ENCODE measurements at places on chromosomes 2 and 18. TPM values are rescaled to one million over a fixed set of nuclear protein-coding genes. Genes with fewer than 3 reads are reported as not detected.

The GALNT14 gene
- polyA plus RNA-seq = 0.42 TPM

DNA sequence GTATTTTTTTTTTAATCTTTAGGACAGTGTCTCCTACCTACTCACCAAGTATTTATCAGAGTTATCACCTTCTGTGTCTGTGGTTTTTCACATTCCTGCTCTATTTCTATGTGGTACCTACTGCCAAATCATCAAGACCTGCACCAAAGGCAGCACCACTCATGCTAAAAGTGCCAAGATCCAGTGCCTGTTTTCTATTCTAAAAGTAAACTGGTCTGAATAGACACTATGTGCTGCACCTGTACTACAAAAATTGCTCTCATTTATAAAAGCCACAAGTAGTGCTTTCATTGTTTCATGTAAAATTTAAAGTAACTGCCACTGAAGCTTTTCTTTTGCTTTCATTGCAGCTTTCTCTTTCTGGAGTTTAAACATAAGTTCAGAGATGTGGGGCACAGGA lies 103.9 kb upstream of the GULP1 start:
- DNase-seq = no peak

DNA sequence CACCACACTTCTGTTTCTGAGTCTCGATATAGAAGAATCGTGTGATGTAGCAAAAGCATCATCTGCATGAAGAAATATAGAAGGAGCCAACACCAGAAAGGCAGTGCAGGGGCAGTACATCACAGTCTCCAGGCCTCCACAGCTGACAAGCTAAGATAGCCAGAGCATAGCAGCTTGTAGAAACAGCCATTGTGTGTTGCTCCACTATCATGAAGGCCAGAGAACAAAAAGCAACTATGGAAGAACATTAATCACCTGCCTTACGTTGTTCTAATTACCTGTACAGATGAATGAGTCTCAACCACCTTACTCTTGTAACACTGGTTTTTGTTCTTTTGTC lies 129.0 kb downstream of the RND3 start:
- DNase-seq = no peak

DNA sequence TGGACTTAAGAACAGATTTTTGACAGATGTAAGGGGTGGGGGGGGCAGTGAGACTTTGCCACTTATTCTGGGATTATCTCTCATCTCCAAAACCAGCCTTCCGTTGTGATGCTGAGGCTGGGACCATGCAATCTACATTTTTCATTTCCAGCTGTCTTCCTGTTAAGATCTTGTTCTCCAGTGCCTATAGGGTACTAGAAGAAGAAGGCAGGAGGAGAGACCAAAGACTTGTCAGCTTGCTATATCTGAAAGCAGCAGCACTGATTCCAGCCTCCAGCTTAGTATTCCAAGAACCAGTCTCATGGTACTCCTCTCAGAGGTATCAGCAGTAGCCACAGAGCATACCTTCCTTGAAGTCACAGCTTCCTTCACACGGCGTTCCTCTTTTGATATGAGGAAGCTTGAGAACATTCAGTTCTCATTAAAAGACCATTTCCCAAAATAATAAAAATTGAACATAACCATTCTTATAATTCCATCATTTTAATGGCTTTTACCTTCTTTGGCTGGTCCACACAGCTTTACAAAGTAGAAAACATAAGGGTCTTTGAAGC lies 49.8 kb downstream of the USP34 start:
- no peak for DNase-seq

- DNase-seq = no peak
Observed at GRCh38 chr2:78118037-78118436, 595.9 kb upstream of the LRRTM4 start.

GRCh38 chr18:57362714-57363113 lies 10.4 kb downstream of the ST8SIA3 start:
- no peak for DNase-seq

DNA sequence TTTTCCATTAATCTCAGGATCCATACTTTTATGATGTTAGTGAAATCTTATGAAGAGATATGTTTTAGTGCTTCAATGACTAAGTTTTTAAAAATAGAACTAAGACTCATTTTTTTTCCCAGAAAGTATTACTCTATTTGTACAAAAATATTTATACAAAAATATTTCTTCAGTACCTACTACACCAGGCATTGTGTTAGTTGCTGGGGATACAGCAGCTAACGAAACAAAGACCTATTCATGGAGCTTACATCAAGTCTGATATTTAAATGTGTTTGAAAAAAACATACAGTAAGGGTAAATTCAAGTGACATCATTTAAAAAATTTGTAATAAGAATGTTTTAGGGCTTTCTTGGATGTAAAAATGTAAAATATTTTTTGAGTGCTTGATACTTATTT lies 11.6 kb downstream of the VAPA start:
- no peak for DNase-seq

Data from heart left ventricle (tissue), 16 donors.